Activated CD4-positive, alpha-beta T cell treated with anti-CD3 and anti-CD28 coated beads, Interleukin-2, Interleukin-4, amounts not matched to agents 100 ng/mL and 50 ng/mL, durations not matched to agents 16 hours and 8 hours (primary cell): ENCODE measurements at places on chromosomes 5 and 9.

DNA sequence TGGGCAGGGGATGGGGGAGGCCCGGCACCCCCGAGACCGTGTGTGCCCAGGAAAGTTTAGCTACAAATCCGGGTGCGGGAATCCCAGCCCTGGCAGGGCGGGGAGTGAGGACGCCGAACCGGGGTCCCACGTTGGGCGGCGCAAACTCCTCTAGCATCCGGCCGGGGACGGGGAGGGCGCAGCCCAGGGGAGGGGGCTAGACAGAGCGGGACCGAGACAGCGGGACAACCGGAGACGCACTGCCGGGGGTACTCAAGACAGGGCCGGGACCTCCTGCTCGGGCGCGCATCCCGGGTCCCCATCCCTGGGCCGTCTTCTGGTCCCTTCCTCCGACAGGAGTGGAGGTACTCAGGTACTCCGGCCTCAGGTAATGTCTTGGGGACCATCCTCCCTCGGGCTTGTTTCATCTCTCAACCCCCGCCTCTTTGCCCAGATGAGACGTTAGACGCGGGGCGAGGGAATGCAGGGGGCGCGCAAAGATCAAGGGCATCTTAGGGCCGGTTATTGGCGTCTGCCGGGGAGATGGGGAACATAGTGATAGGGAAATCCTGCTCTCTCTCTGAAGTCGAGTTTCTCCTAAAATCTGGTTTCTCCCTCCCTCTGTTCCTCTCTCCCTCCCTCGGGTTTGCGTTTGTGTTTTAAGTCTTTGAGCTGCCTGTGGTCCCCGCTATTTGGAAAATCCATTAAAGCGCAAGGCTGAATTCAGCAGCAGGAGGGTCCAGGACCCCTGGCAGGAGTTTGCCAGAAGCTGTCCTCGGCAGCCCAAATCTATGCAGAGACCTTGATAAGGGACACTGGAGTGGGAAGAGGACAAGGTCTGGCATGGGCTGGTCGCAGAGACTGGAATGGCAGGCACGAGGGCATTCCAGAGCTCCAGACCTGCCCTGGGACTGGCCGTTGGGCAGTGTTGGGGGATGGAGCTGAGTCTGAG is 815 bp downstream of the PDZD2 start:
- DNase-seq = no peak

DNA sequence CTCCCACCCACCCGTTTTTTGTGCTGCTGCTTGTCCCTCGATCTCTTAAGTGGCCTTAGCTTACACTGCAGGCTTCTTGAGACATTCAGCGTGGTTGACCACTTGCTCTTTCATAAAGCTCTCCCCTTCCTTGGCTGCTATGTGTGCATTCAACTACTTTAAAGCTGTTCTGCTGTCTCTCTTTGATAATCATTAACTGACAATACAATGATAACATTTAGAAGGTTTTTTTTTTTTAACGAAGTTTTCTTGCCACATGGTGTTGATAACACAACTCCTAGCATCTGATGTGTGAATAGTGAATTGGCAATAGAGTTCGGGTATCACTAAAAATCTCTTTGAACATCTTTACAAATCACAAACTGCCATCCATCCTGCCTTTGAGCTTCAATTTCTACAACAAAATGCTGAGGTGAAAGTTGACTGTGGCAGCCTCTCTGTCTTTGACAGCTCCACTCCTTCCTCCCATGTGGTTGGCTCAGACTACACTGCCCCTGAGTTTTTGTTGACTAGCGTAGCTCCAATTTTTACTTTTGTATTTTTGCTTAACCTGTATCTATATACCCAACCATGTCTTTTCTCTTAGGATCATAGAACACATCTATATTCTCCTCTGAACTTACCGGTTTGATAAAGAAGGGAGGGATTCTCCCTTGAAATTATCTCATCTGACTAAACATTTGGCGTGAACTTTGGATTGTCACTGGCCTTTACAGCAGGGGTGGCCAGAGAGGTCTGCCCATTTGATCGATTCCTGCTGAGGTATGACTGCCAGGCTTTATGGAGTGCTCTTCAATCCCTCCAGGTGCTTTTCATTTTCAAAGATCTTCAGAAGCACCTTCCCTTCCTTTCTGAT is 409.4 kb upstream of the CD180 start:
- DNase-seq = no peak

DNA sequence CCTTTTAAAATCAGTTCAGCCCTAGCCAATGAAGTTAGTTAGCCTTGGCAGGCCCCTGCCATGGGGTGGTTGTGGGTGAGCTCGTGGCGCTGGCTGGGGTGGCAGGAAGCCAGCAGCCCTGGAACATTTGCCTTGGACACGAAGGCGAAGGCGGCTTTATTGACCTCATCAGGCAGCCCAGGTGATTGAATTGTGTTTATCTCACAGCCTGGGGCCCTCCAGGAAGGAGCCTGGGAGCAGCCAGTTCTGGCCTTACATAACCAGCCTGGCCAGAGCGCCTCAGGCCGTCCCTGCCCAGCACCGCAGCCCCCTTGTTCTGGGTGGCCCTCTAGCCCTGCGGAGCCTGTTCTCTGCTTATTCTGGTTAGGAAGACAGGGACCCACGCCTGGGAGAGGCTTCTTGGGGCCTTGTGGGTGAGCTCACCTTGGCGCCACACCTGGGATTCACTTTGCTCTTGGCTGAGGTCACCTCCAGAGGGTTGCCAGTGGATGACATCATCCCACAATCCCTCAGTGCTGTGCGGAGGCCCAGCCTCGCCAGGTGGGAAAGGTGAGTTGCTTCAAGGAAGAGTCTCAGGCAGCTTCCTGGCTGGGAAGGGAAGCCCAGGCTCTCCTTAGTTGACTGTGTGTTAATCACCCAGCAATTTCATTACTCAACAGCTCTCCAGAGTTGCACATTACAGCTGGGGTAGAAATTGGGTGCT is 54.4 kb upstream of the RPL26L1 start:
- no peak for DNase-seq

DNA sequence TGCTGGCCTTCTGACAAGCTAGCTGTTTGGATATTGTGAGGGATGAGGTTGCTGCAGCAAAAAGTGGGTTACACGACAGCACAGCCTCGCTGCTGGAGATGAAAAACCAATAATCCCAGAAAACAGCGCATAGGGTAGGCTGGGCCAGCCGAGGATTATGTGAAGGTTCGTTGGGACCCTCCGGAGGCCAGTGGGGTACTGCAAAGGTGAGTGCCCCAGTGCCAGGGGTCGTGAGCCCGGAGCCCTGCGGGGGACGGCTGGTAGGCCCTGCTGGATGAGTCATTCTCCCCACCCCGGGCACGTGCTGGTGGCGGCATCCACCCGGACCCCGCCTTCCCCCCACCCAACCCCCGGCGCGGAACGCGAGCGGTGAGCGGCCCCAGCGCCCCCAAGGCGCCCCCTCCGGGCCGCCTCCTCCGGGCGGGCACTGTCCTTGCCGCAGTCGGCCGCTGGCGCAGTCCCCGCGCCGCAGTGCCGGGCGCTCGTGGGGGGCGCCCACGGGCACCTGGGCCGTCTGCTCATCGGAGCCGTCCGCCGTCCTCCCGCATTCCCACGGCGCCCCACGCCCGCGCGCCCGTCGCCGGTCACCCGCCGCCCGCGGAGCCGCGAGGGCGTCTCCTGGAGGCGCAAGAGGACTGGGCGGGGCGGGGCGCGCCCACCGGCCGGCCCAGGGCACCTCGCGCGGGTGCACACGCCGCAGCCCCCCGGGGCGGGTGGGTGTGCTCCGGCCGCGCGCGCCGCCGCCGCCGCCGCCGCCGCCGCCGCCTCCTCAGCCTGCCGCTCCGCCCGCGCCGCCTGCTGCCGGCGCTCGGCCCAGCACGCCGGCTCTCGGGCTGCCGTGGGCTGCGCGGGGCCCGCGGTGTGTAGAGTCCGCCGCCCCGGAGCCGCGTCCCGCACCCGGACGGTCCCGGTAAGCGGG is at the start of gene PHF24:
Gene PHF24 (plus strand): TSS at position 794 of the 919 bp plus-strand sequence. CDS start 13,014 bp downstream, outside the sequence.
- no peak for DNase-seq

GRCh38 chr5:141477815-141478214 is 2.0 kb downstream of the PCDHGC3 start:
- no peak for DNase-seq

GRCh38 chr9:126756876-126757415 is 47.9 kb upstream of the ZBTB43 start:
- DNase-seq = no peak

GRCh38 chr9:128203707-128204551 is 750 bp downstream of the DNM1 start:
- DNase-seq = no peak

GRCh38 chr5:95440825-95441224 is 49.7 kb downstream of the FAM81B start:
- no peak for DNase-seq

- no peak for DNase-seq
Measured at GRCh38 chr9:99607842-99608448, 213.7 kb upstream of the NR4A3 start.

DNA sequence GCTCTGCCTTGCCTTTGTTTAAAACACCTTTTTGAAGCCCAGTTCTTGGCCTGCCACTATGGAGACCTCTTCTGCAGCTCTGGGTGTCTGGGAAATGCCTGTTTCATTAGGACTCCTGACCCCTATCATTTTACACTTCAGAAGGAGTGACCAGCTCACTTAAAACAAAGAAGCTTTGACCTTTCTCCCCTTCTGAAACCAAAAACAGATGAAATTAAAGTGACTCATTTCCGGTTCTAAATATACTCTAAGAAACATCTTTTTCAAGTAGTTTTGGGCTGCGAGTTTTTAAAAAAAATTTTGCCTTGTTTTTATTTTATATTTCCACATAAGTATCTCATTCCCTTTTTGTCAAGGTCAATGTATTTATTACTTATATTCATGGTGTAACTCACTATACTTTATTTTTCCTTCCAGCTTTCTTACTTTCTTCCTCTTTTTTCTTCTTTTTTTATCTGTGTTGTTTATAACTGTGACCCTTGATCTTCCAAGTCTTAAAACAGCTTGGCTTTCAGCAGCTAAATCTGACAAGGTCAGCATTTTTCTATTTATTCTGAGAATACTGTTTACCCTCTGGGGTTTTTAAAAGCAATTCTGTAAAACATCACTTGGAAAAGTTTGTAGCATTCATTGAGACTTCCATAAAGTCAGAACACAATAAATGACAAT is 672.9 kb downstream of the NR2F1-AS1 start:
- no peak for DNase-seq

GRCh38 chr9:13557746-13558145 is 278.3 kb upstream of the MPDZ start:
- no peak for DNase-seq
